Karpas-422 (cell line): ENCODE measurements at places on chromosomes 3 and 15. TPM values are rescaled to one million over a fixed set of nuclear protein-coding genes. Genes with fewer than 3 reads are reported as not detected.
A peak's percentile ranks its signal among the peaks of the same experiment; 100 is the strongest.

FBXW12 gene
- total RNA-seq = not detected in 2 replicates

ZXDC gene
- total RNA-seq = 18.9 and 25.6 TPM in 2 replicates

WDR72 gene
- not detected in 2 replicates for total RNA-seq

LRRC31 gene
- total RNA-seq = not detected in 2 replicates

VIPR1 gene
- 0.41 and 2.5 TPM in 2 replicates for total RNA-seq

IMPG2 gene
- total RNA-seq = 0.32 and 0.45 TPM in 2 replicates

EIF5A2 gene
- 7.8 and 10.5 TPM in 2 replicates for total RNA-seq

REC114 gene
- not detected in 2 replicates for total RNA-seq

DNA sequence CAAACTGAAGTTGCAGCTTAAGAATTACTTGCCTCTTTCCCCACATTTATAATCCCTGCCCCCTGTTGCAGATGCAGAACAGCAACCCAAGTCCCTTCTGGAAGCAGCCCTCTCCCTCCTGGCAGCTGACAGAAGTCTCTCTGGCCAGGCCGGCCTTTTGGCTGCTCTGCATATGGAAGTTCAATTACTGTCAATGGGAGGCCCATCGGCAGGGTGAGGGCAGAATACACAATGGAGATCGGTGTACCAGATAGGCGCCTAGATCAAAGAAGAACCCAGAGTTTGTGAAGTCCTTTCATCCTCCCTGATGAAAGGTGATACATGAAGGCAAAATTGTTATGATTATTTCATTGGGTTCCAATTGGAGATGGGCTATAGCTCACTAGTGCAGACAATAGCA is 327.9 kb upstream of the CTNNB1 start:
- H3K27me3 ChIP-seq = no peaks in the 10 kb centered on the region
- no peaks in the 10 kb centered on the region for H3K36me3 ChIP-seq
- no peak overlapping the region for H3K27ac ChIP-seq
- no peaks in the 10 kb centered on the region for H3K4me1 ChIP-seq

- DNase-seq = no peak
- H3K4me3 ChIP-seq = no peak overlapping the region
- H3K36me3 ChIP-seq = no peaks in the 10 kb centered on the region
- H3K4me1 ChIP-seq = peaks cover 30% of the 10 kb centered on the region
- H3K27me3 ChIP-seq = no peaks in the 10 kb centered on the region
These were observed 9.5 kb downstream of the TTBK2 start for GRCh38 chr15:42911058-42911592.

- no peaks in the 10 kb centered on the region for H3K27me3 ChIP-seq
- no peaks in the 10 kb centered on the region for H3K36me3 ChIP-seq
- no peak overlapping the region for H3K4me3 ChIP-seq
- no peak for DNase-seq
- H3K4me1 ChIP-seq = no peaks in the 10 kb centered on the region
These were observed 448.8 kb upstream of the THBS1 start for GRCh38 chr15:39132070-39132469.

GRCh38 chr15:73681063-73681462 is 3.1 kb upstream of the CD276 start:
- H3K4me3 ChIP-seq = no peak overlapping the region
- H3K36me3 ChIP-seq = no peaks in the 10 kb centered on the region
- H3K27ac ChIP-seq = no peak overlapping the region
- H3K4me1 ChIP-seq = no peaks in the 10 kb centered on the region
- DNase-seq = no peak

DNA sequence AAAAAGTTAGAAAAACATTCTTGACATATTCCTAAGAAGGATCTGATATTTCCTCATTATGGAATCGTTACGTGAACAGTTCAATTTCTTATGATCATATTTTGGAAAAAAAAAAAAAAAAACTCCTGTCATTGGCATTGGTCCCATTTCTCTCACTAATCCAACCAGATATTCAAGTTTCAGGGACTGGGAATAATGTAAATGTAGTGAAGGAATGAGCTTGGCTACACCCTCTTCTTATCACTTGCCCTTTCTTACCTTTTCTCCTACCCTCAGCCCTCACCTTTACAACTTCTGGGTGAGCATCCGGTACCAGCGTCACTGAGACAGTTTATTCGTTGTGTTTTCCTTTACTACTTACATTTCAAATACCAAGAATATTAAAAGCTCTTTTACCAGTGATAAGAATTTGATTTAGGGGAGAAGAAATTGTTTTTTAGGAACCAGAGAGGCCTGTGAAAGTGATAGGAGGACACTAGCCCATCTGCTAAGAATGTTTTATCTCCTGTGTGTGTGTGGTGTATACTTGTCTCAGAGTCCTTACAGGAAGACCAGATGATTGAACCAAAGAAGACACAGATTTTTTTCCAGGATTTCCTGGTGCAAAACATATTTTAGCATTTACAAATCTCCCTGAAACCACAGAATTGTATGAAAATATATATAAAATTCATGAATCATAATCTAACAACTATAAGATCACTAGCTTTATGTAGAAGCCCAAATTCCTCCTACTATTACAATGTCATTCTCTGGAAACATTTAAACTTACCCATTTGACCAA is 946.7 kb downstream of the ZPLD1 start:
- DNase-seq = no peak
- H3K27me3 ChIP-seq = no peaks in the 10 kb centered on the region
- no peak overlapping the region for H3K4me3 ChIP-seq

DNA sequence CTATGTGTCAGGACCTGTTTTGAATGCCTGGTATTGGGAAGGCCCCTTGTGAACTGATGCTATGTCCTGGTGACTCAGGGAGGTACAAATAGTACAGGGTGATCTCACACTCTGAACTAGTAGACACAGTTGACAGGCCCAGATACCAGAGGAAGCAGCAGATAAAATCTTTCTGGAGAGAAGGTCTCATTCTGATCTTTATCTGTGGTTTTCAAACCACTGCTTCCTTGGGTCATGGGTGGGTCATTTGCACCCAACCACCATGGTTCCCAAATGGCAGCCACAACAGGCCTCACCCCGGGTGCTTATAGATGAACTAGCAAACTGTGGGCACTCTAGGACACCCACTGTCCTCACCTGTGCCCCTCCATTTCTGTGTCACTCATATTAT is 43.4 kb downstream of the PXYLP1 start:
- H3K27ac ChIP-seq = no peak overlapping the region
- H3K36me3 ChIP-seq = no peaks in the 10 kb centered on the region
- no peak overlapping the region for H3K4me3 ChIP-seq
- no peaks in the 10 kb centered on the region for H3K4me1 ChIP-seq
- no peak for DNase-seq
- no peaks in the 10 kb centered on the region for H3K27me3 ChIP-seq

GRCh38 chr3:65439641-65440284 is 599.0 kb downstream of the MAGI1 start:
- no peak overlapping the region for H3K4me3 ChIP-seq
- no peak overlapping the region for H3K27ac ChIP-seq
- H3K36me3 ChIP-seq = no peaks in the 10 kb centered on the region
- peak; percentile 73 for DNase-seq
- no peaks in the 10 kb centered on the region; the same call in 1 of the 2 replicates for H3K27me3 ChIP-seq

DNA sequence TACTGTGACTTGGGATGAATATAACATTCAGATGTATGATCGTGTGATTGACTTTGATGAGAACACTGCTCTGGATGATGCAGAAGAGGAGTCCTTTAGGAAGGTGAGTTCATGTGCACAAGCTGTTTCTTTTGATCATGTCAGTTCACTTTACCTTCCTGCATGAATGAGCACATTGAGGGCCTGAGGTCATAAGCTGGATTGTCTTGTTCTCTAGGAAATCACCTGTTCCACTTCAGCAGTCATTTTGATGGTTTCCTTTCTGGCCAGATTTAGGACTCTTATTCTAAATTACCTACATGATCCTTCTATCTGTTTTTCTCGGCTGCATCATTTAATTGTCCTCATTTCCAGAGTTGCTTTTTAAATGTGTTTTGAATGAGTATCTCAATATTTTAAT is 4.1 kb downstream of the RCN2 start:
- H3K36me3 ChIP-seq = peaks cover 40% of the 10 kb centered on the region
- no peaks in the 10 kb centered on the region for H3K27me3 ChIP-seq
- peaks cover 27% of the 10 kb centered on the region for H3K4me1 ChIP-seq
- no peak overlapping the region for H3K27ac ChIP-seq
- no peak overlapping the region for H3K4me3 ChIP-seq

DNA sequence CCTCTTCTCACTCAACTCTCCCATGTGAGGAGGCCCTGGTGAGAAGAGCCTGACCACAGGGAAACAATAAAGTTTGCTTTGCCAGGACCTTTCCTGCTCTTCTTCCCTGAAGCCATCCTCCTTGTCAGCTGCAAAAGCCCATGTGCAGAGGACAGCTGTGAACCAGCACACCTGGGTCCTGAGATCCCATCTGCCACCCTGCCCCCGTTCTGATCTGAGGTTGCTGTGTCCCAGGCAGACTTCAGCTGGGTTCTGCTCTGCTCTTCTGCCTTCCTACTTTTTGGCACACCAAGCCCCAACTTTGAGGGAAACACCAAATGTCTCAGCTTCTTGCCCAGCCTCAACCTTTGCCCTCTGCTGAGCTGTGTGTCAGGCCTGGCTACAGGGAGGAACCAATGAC is 595.1 kb upstream of the ARPP21 start:
- no peak overlapping the region for H3K4me3 ChIP-seq
- H3K36me3 ChIP-seq = no peaks in the 10 kb centered on the region
- H3K4me1 ChIP-seq = no peaks in the 10 kb centered on the region
- DNase-seq = no peak
- H3K27ac ChIP-seq = no peak overlapping the region

- H3K4me1 ChIP-seq = no peaks in the 10 kb centered on the region
- no peak overlapping the region for H3K4me3 ChIP-seq
- no peaks in the 10 kb centered on the region for H3K36me3 ChIP-seq
- H3K27ac ChIP-seq = no peak overlapping the region
- no peak for DNase-seq
These were observed 66.9 kb downstream of the FOXB1 start for GRCh38 chr15:60070838-60071493.

DNA sequence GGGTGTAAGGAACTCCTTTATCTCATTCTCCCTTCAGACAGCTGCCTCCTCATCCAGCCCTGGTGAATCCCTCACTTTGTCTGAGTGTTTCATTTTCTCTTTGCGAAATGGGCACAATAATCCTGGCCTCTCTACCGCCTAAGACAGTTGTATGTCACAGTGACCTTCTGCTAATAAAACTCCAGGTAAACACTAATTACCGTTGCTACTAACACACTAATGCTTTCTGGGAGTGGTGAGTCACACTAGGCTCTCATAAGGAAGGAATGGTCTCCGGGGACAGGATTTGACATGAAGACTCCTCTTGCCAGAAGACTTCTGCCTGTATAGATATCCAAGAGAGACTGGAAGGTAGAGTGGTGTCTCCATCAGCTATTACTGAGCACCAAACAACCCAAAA is 71.7 kb upstream of the SNRK start:
- no peaks in the 10 kb centered on the region for H3K36me3 ChIP-seq
- H3K4me1 ChIP-seq = no peaks in the 10 kb centered on the region

GRCh38 chr3:178480274-178480673 is 56.0 kb upstream of the KCNMB2 start:
- no peak overlapping the region for H3K4me3 ChIP-seq
- no peaks in the 10 kb centered on the region for H3K4me1 ChIP-seq
- H3K36me3 ChIP-seq = no peaks in the 10 kb centered on the region
- no peaks in the 10 kb centered on the region for H3K27me3 ChIP-seq
- DNase-seq = no peak

- no peak overlapping the region for H3K27ac ChIP-seq
- no peak for DNase-seq
- peak overlapping the region; percentile 74 for H3K4me3 ChIP-seq
- peaks cover 42% of the 10 kb centered on the region for H3K4me1 ChIP-seq
These were observed 963 bp downstream of the SHQ1 start for GRCh38 chr3:72847282-72847681.
